ENCODE measurements at places on chromosomes 16 and 17.

DNA sequence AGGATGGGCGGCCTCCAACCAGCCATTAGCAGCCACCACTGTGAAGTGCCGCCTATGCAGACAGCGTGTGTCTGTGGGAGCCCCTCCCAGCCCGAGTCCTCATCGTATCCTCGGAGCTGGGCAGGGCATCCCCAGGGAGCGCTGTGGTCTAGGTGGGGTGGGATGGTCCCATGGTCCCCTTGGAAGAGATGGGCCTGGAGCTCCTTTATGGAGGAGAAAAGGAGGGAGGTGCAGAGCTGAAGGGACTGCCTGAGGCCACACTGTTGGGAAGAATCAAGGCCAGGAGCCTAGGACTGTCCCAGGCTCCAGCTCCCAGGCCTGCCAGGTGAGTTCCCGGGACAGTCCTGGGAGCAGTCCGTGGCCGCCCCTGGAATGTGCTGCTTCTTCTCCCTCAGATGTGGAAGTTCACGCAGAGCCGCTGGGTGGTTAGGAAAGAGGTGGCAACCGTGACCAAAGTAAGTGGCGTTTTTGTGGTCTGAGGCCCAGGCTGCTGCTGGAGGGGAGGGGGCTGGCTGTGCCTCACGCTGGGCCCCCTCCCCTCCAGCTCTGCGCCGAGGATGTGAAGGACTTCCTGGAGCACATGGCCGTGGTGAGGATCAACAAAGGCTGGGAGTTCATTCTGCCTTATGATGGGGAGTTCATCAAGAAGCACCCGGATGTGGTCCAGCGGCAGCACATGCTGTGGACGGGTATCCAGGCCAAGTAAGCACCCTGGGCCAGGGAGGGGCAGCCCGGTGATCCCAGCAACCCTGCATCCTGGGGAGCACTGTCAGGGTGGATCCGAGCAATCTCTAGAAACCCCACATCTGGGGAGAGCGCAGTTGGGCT lies 27.0 kb downstream of the POLR3E start:
- no peak for DNase-seq

- peak; percentile 62 for DNase-seq
Measured at GRCh38 chr17:49227436-49228261, 2.9 kb downstream of the PHOSPHO1 start.

- DNase-seq = peak; percentile 62
Measured at GRCh38 chr16:89556750-89557689, 3.5 kb upstream of the RPL13 start.

DNA sequence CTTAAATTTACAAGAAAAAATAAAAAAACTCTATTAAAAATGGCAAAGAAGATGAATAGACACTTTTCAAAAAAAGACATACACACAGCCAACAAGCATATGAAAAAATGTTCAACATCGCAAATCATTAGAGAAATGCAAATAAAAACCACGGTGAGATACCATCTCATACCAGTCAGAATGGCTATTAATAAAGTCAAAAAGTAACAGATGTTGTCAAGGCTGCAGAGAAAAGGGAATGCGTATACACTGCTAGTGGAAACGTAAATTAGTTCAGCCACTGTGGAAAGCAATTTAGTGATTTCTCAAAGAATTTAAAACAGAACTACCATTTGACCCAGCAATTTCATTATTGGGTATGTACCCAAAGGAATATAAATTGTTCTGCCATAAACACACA lies 31.4 kb downstream of the CAPNS2 start:
- no peak for DNase-seq

DNA sequence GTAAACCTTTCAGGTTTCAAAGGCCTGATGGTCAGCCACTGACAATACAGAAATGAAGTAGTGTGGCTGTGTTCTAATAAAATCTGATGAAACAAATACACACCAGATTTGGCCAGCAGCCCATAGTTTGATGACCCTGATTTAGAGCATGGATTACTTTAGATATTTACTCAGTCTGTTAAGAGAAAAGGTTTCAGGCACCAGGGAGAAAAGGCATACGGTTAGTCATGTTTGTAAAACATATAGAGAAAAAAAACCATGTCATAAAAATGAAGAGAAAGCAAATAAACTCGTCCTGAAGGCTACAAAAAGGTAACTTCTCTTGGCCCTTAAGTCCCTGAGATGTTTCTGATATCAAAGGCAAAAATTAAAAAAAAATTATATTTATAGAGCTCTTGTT lies 112.1 kb downstream of the ADAMTS18 start:
- no peak for DNase-seq

- DNase-seq = no peak
Measured at GRCh38 chr17:68228817-68229570, 18.8 kb upstream of the AMZ2 start.

GRCh38 chr17:66466106-66466820 lies 163.8 kb downstream of the PRKCA start:
- DNase-seq = no peak

DNA sequence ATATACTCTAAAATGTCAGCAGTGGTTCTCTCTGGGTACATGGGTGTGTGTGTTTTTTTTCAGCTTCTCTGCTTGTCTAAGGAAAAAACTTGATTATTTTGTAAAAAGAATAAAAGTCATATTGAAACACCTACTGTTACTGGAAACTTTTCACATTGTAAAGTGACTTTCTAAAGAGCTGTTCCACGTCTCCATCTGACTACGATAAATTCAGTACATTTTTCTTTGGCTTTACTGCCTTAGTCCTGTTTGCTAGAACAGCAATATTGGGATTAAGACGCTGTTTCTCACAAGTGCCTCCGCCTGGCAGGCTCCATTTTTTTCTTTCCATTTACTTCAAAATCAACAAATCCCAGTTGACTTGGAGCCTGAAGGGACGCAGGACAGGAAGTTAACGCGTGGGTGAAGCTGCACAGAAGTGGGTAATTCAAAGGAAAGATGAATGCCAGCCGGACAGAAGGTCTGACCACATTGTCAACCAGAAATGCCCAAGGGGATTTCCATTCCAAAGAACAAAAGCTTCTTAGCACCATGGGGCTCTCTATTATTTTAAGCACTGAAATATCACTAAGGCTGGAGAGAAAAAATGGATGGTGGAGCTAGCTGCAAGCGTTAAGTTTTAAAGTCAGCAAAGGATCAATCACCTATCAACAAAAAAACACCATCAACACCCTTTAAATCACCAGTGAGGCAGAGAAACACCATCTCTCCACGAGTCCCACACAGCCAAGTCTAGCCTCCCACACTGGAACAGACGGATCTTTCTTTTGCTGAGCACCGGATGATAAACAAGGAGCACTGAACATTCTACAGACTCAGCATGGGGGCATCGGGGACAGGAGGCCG lies 8.4 kb downstream of the GLOD4 start:
- no peak for DNase-seq

- DNase-seq = no peak
Measured at GRCh38 chr16:54542805-54543505, 256.4 kb upstream of the IRX3 start.

GRCh38 chr17:62902531-62903220 lies 63.4 kb upstream of the TANC2 start:
- no peak for DNase-seq

DNA sequence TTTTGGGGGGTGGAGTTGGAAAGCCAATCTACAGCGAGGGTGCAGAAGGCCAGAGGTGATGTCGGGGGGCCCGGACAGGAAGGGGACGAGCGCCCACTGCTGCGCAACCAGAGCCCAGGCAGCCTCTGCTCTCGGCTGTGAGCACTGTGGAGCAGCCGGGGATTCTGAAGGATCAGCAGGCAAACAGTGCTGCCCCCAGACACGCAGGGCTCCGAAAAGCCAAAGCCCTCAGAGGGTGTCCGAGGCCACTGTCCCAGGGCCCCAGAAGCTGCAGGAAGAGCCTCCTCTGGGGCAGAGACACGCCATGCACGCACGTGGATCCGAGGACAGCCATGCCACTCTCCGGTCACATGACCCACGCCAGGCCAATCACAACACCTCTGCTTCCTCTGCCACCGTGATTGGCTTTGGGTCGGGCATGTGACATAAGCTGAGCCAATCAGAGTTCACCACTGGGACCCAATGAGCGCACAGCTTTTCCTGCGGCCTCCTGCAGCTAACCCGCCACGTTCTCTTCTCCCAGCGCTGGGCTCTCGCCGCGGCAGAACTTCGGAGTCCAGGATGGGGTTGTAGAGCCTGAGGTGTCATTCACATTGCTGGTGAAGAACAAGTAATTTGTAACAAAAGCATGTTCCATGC lies 40.7 kb downstream of the ACTG1 start:
- no peak for DNase-seq

DNA sequence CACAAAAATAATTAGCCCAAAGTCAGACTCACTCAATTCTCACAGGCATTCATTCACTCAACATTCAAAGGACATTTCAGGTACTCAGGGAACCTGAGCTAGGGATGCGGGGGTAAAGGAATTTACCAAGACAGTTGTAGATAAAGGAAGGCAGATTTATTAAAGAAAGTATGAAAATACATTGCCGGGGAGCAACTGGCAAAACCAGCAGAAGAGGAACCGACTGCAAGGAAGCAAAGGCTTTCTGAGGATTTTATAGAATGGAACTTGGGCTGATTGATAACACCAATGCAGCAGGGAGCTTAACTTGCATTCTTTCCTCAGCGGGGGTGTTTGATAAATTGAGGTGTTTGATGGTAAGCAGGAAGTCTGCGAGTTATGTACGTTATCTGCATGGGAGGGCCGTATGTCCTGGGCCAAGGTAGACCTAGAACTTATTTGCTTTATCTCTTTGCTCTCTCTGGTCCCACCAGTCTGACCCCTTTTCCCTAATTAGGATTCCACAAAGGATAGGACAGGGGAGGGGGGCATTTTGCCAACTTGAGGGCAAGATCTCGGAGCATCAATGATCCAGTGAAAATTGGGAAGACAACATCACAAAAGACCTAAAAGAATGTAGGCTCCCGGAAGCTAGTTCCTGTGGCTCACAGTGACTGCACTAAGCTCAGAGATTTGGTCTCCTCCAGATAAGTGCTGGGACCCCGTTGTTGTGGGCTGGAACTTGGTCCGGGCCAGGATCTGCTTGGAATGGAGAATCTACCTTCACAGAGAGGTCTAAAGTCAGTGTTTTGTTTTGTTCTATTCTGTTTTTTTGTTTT lies 5.8 kb upstream of the MT3 start:
- no peak for DNase-seq

- no peak for DNase-seq
Measured at GRCh38 chr16:14444979-14445810, 184.9 kb downstream of the PARN start.

GRCh38 chr16:16107839-16108238 lies 115.5 kb downstream of the ABCC6 start:
- DNase-seq = no peak

GRCh38 chr17:81832608-81833159 lies 407 bp downstream of the MCRIP1 start:
- DNase-seq = no peak

DNA sequence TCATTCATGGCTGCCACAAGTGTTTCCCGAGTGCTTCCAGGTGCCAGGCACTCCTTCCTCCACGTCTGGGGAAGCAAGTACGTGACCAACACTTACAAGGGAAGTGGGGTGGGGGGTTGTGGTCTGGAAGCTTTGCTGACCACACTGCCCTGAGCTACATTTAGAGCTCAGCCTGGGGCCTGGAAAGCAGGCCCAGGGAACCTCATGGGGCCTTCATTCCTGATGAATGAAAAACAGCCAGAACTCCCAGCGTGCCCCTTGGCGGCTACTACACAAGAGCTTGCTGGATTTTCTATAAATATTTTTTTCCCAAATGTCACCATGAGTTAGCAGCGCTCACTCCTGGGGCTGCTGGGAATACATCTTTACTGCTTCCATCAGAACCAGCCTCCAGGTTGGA lies 73.3 kb downstream of the ABCC12 start:
- no peak for DNase-seq

- DNase-seq = peak; percentile 11
Measured at GRCh38 chr16:17416461-17417311, 54.1 kb downstream of the XYLT1 start.

- DNase-seq = no peak
Measured at GRCh38 chr16:50819706-50820105, 77.8 kb downstream of the CYLD start.

DNA sequence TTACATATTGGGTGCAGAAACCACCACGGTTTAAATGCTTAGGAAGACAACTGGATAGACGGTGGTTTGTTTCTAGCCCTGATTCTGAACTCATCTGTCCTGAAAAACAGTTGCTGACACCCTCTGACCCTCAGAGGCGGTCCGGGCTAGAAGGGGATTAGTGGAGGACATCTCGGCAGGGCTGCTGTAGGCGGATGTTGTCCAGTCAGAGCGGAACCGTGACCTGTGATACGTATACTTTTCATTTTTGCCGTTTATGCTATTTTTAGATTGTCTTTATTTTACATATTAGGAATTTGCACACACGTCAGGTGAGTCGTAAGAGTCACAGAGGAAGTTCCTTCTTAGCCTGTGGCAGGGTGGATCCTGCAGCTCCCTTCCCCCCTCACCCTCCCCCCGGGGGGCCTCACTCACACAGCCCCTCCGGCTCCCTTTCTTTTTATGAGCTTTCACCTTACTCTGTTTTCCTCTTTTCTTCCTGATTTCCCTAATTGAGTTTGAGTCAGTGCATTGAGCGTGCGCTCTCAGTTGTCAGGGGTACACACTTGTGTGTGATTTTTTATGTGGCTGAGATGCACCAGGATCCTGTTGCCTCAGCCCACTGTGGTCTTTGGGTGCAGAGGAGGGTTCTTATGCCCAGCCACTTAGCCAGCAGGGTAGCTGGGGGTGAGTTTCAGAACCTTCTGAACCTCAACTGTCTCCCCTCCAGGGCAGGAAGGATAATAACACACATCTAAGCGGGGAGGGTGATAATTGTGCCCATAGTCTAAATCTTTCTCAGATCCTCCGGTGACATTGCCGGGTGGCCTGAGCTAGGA lies 211.1 kb upstream of the CHMP6 start:
- no peak for DNase-seq

- DNase-seq = no peak
Measured at GRCh38 chr17:38900978-38901656, 24.3 kb upstream of the LASP1NB start.

DNA sequence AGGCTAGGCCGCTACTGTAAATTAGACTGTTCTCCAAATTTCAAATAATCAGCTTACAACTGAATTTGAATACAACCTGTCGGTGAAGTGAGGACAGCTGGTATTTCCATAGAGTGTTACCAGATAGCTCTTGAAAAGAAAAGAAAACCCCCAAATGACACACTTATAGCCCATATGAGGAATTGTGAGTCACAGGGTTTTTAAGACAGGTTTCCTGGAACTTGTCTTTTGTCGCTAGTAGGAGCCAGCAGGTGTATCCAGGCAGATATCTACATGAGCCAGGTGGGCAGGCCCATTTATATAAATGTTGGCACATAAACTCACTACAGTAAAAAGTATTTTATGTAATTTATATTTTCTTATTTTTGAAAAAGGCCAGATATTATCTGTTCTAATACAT lies 24.0 kb downstream of the TNRC6A start:
- no peak for DNase-seq

- DNase-seq = no peak
Measured at GRCh38 chr16:17367923-17368322, 102.8 kb downstream of the XYLT1 start.
